ENCODE measurements at places on chromosomes 16 and 17. TPM values are rescaled to one million over a fixed set of nuclear protein-coding genes. Genes with fewer than 3 reads are reported as not detected.

CDK12 gene
- total RNA-seq, result 59.0 TPM

FOXC2 gene
- 91.8 TPM for total RNA-seq

KRTAP4-9 gene
- total RNA-seq, result not detected

GUCY2D gene
- not detected for total RNA-seq

CDR2L gene
- 21.4 TPM for total RNA-seq

CSF3 gene
- total RNA-seq, result not detected

- H3K27me3 ChIP-seq, result no peaks in the 10 kb centered on the region
- no peak for DNase-seq
- peaks cover 37% of the 10 kb centered on the region for H3K4me1 ChIP-seq
- no peak overlapping the region for H3K27ac ChIP-seq
- H3K36me3 ChIP-seq, result no peaks in the 10 kb centered on the region
Observed at GRCh38 chr17:75077072-75077495, 10.7 kb upstream of the SLC16A5 start.

DNA sequence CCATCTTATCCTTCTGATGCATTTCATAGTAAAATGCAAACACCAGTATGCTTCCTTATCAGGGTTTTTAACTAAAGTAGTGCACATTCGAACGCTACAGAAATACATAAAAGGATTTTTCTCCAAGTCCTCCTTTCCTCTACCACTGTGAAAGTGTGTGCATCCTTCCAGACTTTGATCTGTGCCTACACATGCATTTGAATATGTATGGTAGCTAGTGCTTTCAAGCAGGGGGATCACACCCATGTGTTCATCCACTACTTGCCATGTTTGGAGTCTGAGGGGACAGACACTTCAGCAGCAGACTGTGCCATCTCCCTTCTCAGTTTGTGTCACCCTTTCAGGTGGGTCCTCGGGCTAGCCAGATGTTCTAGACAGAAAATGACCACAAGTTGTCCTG, 14.9 kb downstream of the LDHD start:
- no peaks in the 10 kb centered on the region for H3K27me3 ChIP-seq
- DNase-seq, result no peak
- peaks cover 22% of the 10 kb centered on the region for H3K36me3 ChIP-seq

GRCh38 chr17:80832888-80833583, 158.6 kb upstream of the CHMP6 start:
- H3K27me3 ChIP-seq, result no peaks in the 10 kb centered on the region
- peak overlapping the region; percentile 87 for H3K4me3 ChIP-seq
- peaks cover 6% of the 10 kb centered on the region for H3K36me3 ChIP-seq
- peak overlapping the region; percentile 100 for H3K27ac ChIP-seq

DNA sequence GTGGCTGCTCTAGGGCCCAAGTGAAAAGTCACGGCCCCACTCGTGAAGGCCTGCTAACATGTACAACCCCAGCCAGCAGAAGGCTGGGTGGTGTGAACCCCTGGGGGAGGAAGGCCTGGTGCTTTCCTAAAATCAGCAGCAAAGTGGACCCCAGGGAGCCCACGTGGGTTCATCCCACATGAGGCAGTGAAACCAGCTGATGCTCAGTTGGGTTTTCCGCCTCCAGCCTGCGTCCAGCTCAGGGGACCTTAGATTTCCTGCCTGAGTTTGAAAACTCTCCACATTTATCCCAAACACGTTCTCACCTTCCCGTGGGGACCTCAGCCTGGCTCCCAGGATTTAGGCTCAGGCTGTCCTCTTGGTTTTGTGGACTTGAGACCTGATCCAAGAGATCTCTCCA, 85.8 kb downstream of the SOCS1 start:
- no peaks in the 10 kb centered on the region for H3K27me3 ChIP-seq
- H3K36me3 ChIP-seq, result peaks cover 38% of the 10 kb centered on the region
- H3K27ac ChIP-seq, result no peak overlapping the region
- H3K4me1 ChIP-seq, result no peaks in the 10 kb centered on the region

DNA sequence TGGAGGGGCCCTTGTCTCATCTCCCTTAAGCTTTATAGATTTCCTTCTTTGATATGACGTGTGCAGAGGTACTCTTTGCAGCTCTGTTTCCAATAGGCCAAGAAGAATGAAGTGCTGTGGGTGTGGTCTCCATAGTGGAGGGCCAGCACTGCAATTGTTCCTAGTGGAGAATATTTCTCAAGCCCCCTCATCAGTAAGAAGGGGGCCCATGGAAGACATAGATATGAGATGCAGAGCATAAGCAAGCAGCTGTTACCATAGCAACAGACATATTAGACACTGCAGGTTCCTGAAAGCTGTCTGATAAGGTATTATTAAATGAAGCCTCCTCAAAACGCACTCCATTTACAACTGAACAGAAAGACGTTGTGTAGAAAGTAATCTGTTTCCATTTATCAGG, 240.7 kb downstream of the ZFHX3 start:
- DNase-seq, result no peak
- no peak overlapping the region for H3K27ac ChIP-seq
- peaks cover 55% of the 10 kb centered on the region for H3K36me3 ChIP-seq
- H3K4me3 ChIP-seq, result no peak overlapping the region
- H3K4me1 ChIP-seq, result no peaks in the 10 kb centered on the region

GRCh38 chr17:81641825-81642489, 5.0 kb downstream of the TSPAN10 start:
- H3K27ac ChIP-seq, result no peak overlapping the region
- no peaks in the 10 kb centered on the region for H3K27me3 ChIP-seq
- no peaks in the 10 kb centered on the region for H3K36me3 ChIP-seq
- DNase-seq, result no peak

GRCh38 chr17:77318491-77319210, 177.9 kb downstream of the SEC14L1 start:
- peaks cover 81% of the 10 kb centered on the region for H3K4me1 ChIP-seq
- no peak for DNase-seq
- H3K27me3 ChIP-seq, result no peaks in the 10 kb centered on the region
- H3K36me3 ChIP-seq, result no peaks in the 10 kb centered on the region
- H3K4me3 ChIP-seq, result peak overlapping the region; percentile 80

DNA sequence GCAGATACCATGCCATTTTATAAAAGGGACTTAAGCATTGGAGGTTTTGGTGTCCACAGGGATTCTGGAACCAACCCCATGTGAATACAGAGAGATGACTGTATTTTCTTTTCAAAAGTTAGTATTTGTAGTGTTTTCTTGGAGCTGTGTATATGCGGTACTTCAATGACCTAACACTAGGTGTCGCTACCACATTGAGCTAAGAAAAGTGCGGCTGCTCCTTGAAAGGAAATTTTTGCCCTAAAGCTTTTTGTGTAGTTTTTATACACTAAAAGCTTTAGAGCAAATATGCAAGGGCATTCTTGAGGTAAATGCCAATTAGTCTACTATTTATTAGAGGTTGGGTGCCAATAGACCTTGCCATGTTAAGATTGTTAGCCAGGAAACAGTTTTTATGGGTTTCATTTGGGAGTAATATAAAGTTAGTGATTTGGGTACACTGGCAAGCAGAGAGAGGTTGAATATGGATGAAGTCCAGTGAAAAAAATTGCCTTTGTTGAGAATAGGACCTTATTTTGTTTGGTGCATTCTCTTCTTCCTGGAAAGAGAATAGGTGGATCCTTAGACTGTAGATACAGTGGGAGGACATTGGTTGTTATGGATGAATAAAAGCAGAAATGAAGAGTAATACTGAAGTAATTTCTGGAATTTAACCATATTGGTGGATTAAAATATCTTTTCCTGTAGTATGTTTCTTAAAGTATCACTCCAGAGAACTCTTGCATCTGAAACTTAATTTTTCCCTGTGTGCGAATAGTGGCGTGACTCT, 43.3 kb downstream of the BCAS3 start:
- H3K27ac ChIP-seq, result peak overlapping the region; percentile 0
- H3K27me3 ChIP-seq, result no peaks in the 10 kb centered on the region
- H3K4me3 ChIP-seq, result no peak overlapping the region
- H3K4me1 ChIP-seq, result peaks cover 6% of the 10 kb centered on the region
- peaks cover 3% of the 10 kb centered on the region for H3K36me3 ChIP-seq

GRCh38 chr17:2481760-2482159, 29.9 kb downstream of the METTL16 start:
- no peaks in the 10 kb centered on the region for H3K27me3 ChIP-seq
- no peak for DNase-seq
- H3K36me3 ChIP-seq, result peaks cover 9% of the 10 kb centered on the region
- H3K4me3 ChIP-seq, result no peak overlapping the region
- H3K27ac ChIP-seq, result no peak overlapping the region
- peaks cover 12% of the 10 kb centered on the region for H3K4me1 ChIP-seq

Measured in osteocyte (in vitro differentiated cells).